Inflammatory macrophage (primary cell): ENCODE measurements at places on chromosomes 1 and 21.

- no peak for DNase-seq
Observed at GRCh38 chr1:234887016-234887900, 241.4 kb downstream of the TOMM20 start.

DNA sequence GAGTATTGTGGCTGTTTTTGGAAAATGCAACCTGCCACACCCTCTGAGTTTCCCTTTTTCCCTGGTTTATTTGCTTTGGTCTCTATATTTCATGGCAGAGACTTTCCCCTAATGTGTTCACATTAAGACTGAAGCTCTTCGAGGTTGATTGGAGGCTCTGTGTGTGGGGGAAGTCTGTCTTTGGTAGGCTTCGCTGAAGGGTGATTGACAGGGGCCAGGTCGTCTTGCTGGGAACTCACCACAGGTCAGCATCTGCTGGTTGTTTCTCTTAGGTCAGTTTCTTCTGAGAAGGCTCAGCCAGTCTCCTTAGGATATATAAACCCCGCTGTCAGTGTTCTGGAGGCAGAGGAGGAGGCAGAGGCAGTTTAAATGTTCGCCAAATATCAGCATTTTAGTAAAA lies 249.4 kb downstream of the RPS6KC1 start:
- DNase-seq, result no peak

DNA sequence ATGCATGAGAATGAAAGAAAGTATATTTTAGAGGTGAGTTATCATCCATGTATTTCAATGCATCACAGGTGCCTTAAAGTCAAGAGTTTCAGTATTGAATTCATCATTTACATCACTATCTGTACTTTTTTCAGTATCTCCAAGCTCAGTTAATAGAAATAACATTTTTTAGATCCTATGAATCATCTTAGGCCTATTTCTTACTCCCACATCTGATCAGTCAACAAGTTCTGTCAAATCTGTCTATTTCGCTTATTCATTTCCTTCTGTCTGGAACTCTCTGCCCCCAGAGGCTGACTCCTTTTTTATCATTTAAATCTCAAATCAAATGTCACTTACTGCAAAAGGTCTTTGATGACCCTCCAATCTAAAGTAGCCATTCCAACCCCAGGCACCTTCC lies 295.2 kb downstream of the LRRC7 start:
- DNase-seq, result no peak

DNA sequence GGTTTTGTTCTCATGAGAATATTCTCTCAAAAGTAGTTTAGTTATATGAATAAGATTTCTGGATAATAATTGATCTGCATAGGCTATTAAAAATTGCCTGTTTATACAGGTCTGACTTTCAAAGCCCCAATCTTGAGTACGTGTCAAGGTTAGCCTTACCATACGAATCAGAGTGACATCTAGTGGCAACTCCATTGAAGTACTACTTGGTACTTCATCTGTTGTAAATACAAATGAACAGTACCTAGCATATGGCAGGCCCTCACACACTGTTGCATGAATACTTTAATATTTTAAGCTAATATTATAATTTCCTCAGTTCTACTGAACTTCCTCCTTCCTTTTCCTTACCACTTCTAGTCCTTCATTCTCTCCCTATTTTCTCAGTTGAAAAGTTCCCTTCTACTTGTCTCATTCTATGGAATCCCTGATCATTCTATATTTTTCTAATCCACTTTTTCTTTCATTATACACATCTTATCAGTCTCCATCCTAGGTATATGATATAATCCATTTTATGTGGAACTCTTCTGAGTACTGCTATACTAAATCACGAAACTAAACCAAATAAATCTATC lies 101.2 kb downstream of the AKT3 start:
- peak; percentile 66 for DNase-seq

DNA sequence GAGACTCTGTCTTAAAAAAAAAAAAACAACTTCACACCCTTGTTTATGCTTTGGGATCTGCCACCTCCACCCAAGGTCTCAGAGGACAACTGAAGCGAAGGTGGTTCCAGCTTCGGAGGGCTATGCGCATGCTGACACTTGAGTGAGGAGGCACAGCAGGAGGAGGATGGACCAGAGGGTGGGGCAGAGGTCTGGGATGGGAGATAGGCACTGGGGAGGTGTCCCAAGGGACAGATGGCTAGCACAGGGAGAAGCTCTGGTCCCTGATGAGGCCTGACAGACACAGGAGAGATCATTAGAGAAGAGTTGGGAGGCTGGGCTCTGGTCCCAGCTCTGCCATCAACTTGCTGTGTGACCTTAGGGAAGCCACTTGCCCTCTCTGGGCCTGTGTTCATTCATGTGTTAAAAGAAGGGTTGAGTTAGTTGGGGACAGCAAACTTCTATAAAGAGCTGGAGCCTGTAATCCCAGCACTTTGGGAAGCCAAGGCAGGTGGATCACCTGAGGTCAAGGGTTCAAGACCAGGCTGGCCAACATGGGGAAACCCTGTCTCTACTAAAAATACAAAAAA lies 16.8 kb downstream of the E2F2 start:
- no peak for DNase-seq

DNA sequence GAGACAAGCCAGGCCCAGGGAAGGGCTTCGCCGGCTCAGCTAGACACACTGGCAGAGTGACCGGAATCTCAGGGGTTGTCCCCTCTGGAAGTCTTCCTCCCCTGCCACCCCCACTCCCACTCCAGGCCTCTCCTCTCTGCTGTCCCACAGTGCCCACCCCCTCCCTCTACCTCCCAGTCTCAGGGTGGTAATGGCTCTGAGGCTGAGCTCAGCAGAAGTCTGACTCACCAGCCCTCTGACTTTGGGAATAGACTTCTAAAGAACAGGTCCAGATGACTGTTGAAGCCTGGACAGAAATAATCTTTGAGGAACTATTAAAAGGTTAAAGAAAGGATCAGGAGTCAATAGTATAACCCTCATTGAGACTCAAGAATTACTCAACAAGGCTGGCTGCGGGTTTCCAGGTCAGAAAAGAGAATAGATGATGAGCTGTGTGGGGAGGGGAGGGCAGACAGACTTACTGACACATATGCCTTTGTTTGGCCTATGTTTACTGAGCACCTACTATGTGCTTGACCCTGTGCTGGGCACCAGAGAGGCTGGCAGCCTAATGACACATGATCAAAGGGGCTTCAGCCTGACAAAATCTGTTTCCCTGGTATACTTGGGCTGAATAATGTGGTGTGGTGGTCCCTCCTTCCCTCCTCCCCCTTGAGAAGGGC lies 8.2 kb downstream of the HCRTR1 start:
- peak; percentile 8 for DNase-seq

- DNase-seq, result no peak
Observed at GRCh38 chr21:34561806-34562205, 49.8 kb upstream of the KCNE1 start.

- DNase-seq, result peak; percentile 92
Observed at GRCh38 chr1:154407198-154408091, 2.3 kb downstream of the IL6R start.

- DNase-seq, result no peak
Observed at GRCh38 chr1:179510038-179510437, 65.7 kb downstream of the NPHS2 start.

DNA sequence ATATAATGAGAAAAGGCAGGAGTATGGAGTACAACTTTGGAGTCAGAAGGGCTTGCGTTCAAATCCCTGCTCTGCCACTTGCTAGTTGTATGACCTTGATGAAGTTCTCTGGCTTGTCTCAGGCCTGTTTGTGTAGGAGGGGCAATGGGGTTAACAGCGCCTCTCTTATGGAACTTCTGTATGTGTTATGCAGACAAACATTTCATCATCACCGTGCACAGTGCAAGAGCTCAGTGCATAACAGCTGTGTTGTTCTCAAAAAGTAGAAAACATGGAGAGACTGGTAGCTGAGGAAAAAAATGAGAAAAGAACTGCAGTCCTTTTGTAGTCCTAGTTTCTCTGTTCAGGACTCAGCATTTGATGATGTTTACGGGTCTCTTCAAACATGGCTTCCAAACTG lies 10.4 kb upstream of the ZNF648 start:
- peak; percentile 57 for DNase-seq

GRCh38 chr1:236773919-236774318 lies 21.2 kb upstream of the MTR start:
- no peak for DNase-seq
